Keratinocyte (primary cell): ENCODE measurements at places on chromosomes 6 and 20.

DNA sequence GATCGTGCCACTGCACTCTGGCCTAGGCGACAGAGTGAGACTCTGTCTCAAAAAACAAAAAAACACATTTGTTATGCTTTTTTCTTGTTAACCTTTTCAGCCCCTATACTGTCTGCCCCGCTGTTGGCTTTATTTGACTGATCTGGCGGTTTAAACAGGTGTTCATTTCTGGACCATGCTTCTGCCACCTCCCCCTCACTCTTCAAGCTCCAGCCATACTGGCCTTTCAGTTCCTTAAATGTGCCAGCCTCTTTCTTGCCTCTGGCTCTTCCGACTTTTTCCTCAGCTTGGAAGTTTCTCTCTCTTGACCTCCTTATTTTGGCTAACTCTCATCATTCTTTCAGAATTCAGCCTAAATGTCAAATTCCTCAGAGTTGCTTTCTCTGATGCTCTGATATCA, 35.2 kb upstream of the TXLNB start:
- no peak for DNase-seq

GRCh38 chr20:37640600-37641561, 52.9 kb upstream of the CTNNBL1 start:
- DNase-seq: no peak

GRCh38 chr20:1968964-1969363, 24.9 kb downstream of the PDYN start:
- no peak for DNase-seq

- DNase-seq: no peak
Measured at GRCh38 chr6:115618256-115618655, 442.4 kb downstream of the FRK start.

DNA sequence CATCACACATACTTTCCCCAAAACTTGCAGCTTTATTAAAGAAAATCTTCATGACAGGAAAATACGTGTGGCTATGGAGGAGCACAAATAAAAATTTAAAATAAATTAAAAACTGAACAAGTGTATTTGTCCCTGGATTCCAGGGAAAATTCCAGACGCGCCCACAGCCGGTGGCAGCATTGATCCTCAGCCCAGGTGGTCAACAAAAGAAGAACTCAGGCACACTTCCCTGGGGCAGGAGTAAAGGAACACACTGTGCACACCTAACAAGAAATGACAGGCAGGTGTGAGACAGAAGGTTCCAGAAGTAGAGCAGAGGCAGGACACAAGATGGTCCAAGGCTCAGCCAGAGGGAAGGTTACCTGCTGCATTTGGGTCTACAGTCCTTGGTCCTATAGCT, 36.3 kb downstream of the FOXA2 start:
- DNase-seq: no peak

DNA sequence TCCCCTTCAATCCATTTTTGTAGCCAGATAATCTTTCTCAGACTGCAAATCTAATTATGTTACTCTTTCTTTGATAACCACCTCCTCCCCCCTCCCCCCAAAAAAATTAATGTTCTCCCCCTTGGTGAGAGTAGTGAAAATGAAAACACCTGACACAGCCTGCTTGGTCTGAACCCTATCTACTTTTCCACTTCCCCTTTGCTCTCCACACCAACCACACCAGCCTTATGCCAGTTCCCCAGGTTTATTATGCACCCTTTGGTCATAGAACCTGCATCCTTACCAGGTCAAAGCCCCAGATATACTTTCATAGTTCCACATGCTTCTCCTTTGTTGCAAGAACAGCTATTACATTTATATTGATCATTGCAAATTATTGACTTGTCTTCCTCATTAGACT, 19.4 kb downstream of the PFDN4 start:
- no peak for DNase-seq

DNA sequence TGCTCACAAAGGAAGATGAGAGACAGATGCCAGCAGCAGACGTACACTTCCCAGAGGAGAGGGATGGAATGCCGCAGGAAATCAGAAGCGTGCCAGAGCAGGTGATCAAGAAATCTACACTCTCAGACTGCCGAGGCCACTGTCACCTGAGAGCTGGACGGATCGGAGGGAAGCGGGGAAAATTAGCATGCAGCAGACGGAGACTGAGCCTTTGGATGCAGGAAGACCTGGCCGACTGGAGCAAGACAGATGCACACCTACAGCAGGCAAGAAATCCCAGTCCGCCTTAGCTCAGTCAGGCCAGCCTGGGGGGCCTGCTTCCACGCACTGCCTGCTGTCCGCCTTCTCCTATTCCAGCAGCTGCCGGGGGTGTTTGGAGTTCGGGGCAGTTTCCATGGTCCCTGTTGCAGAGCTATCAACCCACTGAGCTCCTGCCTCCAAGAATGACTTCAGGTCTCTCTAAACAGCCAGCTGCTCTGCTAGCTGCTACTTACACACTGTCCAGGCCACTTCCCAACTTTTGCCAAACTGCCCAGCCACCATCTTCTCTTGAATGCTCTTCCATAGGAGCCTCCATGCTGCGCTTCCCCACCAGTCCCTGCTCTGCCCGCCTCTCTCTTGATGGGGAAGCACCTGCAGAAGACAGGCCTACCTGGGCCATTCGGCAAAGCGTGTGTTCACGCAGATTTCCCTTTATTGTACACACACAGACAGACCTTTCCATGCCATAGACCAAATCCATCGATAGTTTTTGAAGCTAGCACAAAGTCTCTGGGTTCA, 368.5 kb downstream of the ZFAND3 start:
- DNase-seq: no peak

DNA sequence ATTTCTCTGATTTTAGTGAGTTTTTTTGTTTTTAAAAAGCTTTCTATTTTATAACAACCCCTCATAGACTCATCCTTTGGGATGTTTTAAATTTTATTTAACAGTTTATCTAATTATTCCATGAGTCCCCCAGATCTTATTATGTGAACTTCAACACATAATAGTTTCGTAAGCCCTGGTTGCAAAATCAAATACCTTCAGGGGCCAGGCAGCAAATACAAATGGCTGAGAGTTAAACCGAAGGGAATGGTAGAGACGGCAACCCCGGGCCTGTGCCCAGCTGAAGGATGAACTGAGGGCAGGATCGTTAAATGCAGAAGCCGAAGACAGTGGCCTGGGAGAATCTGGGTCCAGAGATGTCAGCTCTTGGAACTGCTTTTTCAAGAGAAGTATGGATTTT, 88.4 kb downstream of the RTN4IP1 start:
- no peak for DNase-seq

DNA sequence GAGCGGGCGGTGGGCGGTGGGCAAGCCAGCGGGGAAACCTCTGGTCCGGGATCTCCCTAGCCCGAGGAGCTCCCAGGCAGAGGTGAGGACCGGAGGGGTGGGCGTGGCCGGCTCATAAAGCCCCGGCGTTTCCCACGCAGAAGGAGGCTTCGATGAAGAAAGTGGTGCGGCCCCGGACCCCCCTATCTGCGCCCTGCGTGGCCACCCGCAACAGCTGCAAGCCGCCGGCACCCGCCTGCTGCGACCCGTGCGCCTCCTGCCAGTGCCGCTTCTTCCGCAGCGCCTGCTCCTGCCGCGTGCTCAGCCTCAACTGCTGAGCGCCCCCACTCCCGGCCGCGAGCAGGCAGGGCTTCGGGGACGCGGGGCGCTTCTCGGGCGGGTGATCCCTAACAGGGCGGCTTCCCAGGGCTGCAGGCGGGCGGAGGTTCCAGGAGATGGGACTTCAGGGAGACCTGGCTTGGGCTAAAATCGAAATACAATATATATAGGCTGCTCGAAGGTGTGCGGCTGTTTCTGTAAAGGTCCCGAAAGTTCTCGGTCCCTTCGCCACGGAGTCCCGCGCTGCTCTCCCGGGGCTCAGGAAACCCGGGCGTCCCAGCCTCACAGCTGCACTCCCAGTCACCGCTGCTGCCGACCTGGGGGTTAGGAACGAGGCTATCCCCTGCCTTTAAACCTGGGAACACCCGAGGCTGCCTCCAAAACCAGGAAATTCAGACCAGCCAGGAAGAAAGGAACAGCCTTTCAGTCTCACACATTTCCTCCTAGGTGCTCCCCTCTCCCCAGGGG, 27.8 kb downstream of the ASIP start:
- DNase-seq: no peak

GRCh38 chr6:116461331-116461931, at the start of gene CALHM6:
Gene CALHM6 (plus strand): TSS chr6:116461375. CDS start chr6:116461930, 555 bp downstream.
- DNase-seq: no peak

DNA sequence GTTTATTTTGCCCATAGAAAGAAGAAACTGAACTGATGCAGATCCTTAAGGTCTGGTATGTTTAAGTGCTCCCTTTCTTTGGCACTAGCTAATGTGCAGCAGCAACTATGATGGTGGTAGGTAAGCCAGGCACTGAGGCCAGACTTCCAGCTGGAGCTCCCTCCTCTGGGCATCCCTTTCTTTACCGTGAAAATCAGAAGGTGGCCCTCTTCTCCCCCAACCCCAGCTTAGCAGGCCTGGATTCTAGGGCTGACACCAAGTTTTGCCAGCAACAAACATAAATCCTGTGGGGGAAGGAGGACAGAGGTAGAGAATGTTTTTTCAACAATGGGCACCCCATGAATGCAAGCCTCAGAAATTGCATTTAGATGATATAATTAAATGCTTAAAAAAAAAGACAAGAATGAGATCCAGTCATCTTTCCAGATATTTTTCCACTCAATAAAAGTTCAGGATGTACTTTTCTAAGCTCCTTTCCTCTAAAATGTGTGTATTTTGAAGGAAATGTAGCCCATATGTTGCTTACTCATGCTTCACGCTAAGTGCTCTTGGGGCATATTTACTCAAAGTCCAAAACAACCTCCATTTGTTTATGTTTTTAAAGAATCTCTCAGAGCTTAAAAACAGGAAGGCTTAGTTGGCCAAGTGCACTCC, 123.9 kb upstream of the NXT1 start:
- no peak for DNase-seq

DNA sequence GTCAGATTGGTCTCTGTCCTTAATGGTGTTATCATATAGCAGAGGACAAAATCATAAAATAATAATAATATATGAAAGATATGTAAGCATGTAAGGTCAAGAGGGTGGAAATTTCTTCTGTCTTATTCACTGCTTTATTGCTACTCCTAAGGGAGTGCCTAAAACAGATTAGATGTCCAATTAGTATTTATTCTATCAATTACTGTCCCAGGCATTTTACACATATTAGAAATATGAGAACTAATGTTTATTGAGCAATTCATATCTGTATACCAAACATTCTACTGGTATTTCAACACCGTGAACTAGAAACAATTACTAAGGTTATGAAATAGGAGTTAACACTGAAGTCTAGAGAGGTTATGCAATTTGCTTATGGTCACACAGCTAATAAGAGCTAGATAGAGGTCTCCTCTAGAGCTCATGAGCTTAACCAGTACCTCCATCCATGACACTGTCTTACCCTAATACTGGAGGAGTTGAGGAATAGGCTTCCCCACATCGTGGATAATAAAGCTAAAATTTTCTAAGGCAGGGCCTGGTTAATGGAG, 302.3 kb downstream of the PLCB1 start:
- no peak for DNase-seq

DNA sequence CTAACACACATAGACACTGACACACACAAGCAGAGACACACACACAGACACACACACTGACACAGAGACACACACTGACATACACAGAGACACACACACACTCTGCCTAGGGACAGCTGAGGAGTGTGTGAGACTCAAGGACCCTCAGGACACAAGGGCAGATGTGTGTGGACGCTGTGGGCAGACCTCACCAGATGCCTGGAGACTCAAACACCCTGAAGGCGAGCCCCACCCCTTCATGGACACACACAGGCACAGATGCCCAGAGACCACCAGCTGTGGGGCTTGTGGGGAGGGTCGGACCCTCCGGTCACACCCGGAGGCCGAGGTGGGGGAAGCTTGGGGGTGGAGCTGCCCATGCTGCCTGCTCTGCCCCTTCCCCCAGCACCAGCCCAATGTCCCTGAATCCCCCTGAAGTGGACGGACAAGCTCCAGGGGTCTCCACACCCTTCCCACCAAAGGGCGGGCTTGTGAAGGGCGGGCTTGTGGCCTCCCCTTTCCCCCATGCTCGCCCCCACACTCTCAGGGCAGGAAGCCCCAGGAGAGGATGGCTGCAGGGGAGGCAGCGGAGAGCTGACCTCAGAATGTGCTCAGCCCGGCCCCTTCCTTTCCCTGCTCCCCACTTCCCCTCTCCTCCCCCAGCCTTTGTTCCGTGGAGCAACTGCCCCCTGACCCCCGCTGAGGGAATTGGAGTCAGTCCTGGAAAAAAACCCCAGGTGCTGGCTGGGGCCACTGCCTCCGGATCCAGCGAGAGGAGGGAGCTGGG, 13.9 kb upstream of the ABHD16B start:
- DNase-seq: no peak

DNA sequence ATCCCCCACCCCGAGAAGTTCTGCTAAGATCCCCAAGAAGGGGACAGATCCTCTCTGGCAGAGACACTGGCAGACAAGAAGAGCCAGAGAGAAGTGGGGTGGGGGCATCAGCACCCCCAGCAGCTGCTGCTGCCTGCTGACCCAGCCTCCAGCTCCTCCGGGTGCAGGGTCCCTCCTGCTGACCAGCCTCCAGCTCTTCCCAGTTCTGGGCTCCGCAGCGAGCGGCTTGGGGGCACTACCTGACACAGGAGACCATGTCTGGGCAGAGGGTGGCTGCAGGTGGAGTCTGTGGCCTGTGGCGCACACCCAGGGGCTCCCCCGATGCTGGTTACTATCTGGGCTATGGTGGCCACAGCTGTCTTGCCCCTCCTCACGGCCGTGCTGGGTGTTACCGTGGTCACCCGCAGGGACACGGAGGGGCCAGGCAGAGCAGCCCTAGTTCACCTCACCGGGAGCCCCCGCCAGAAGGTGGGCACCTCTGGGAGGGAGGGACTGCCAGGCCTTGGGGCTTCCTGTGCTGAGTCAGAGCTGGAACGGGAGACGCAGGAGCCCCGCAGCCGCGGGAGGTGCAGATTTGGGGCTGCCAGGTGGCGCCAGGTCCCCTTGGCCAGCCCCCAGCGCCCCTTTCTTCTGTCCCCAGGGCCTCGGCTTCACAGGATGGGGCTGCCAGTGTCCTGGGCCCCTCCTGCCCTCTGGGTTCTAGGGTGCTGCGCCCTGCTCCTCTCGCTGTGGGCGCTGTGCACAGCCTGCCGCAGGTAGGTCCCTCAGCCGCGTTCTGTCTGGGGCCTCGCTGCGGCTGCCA, 630 bp downstream of the LIME1 start:
- no peak for DNase-seq

- DNase-seq: no peak
Measured at GRCh38 chr6:111725446-111726112, 119.9 kb upstream of the TRAF3IP2 start.

DNA sequence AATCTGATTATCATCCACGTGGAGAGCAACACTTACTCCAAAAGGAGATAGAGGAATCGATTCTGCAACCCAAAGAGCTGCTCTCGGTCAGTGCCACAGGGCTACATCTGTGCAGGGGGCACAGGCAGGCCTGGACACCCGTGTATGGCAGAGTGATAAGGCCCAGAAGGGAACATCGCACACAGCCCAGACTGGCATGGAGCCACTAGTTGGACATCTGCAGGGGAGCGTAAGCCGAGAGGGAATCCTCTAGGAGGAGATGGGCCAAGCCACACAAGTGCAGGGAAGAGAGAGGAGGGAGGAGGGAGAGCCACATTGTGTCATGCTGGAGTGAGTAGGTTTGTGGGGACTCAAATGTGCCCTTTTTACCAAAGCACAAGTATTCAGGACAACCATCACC, 50.4 kb upstream of the ENTPD6 start:
- no peak for DNase-seq
